ENCODE measurements at places on chromosomes 11 and 22.

DNA sequence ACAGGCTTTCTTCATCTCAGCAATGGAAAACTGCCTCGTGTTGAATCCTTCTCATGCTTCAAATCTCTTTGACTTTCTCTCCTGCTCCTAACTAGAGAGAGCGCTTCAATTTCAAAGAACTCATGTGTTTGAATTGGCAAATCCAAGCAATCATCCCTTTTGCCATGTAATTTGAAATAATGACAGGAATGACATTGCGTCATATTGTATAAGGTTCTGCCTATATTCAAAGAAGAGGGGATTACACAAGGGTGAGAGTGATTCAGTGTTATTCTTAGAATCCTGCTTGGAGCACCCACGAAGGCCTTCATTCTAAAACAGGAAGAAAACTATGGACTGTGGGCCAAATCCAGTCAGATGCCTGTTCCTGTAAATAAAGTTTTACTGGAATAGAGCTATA is 720.6 kb downstream of the JRKL start:
- no peak for DNase-seq

DNA sequence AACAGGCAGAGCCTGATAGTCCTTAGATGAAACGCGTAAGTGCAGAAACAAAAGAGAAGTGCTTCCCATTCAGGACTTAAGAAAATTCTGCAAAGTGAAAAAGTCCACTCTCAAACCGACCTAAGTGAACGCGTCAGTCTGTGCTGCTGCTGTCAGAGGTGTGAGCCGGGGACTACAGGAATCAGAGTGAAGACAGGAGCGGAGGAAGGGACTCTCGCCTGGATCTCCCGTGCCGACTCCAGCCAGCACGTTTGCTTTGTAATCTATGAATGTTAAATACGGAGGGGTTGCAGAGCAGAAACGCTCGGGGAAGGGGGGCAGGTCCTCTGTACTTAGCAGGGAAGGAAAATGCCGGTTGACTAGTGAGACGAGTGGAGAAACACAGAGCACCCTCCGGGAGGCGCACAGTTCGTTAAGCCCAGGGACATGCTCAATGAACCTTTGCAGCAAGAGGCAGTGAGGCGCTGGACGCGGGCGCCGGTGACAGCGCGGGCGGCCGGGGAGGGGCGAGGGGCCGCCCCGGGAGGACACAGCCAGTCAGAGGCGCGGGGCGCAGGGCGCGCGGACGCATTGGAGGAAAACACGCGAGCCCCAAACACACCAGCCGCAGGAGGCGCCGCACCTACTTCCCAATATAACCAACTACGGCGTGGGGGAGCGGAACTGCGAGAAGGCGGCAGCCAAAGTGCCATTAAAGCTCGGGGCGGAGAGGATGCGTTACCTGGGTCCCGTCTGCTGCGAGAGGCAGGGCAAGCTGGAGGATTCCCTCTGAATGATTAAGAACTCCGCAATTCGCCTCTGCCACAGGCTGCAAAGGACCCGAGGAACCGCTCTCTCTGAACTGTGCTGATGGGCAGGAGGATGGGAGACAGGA is at the start of gene CNTN5:
CNTN5 (plus strand) TSS at position 598 of the 874 bp plus-strand sequence.
- no peak for DNase-seq

DNA sequence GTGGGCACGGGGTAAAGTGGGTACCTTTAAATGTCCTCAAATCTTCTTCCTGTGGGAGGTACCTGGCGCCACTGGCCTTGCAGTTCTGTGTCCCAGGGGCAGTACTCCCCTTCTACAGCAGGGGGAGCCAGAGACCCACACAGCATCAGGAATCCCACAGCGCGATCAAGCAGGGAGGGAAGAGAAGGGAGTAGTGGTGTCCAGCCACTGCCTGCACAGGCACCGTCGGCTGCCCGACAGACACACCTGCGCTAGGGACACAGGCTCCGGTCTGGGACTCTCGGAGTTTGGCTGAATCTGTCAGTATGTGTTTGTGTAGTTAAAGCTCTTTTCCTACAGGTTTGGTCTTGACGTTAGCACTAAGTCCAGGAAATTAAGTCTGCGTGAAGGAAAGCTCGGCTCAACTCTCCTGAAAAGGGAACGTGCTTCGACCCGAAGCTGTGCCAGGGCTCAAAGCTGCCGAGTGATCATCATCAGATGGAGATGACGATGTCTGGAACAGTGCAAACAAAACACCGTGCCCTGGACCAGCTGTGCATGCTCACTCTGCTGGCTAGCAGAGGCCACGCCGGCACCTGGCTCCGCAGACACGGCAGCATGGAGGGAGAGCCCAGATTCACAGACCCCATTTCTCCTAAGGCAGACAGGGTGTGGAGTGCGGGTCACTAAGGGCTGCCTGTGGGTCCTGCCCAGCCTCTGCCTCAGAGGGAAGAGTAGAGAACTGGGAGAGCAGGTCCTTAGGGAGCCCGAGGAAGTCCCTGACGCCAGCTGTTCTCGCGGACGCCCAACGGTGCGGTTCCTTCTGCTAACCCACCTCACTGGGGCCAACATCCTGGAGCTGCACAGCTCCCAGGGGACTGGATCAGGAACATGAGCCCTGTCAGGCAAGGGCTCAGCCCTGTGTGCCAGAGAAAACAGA is 56.0 kb upstream of the BID start:
- DNase-seq: peak; percentile 59

DNA sequence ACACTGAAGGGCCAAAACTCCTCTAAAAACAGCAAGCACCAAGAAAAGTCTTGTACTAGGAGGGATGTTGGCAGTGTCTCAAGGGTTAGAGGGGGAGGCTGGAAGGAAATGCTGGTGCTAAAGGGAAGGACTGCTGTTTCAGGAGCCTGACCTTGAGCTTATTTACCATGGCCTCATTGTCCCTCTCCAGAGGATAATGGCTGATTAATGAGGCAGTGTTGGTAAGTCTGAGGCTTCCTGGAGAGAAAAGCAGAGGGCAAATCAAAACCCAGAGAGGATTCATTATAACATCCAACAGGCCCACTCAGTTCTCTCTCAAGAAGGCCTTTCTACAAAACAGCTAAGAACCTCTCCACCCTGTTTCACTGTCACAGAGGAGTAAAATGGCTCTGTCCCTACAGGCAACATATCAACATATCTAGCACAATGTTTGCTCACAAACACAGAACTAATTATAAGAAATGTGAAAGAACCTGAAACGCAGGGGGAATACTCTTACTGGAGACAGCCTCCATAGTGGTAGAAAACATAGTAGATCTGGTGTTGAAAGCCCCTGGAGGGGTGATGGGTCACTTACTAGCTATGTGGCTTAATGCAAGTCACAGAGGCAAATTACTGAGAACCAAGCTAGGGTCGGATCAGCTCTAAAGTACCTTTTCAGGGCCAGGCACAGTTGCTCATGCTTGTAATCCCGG is 31.4 kb downstream of the NUMA1 start:
- no peak for DNase-seq

DNA sequence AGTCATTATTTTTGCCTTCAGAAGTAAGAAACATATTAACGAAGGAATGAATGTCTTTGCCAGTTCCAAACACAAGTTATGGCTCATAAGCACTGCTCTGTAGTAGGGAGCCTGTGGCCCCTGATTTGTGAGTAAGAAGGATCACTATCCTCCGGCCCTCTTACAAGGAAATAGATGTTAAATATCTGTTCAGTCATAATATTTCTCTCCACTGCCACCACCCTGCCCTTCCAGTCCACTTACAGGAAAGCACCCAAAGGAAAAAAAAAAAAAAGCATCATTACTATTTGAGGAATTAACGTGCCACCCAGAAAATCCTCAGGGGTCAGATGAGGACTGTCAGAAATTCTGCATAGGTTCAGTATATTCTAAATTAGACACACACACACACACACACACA is 123.4 kb downstream of the ETS1 start:
- DNase-seq: no peak

GRCh38 chr22:42680648-42681047 is 31.5 kb upstream of the CYB5R3 start:
- no peak for DNase-seq

- DNase-seq: no peak
These were observed 6.0 kb downstream of the APOL1 start for GRCh38 chr22:36258701-36259614.

GRCh38 chr11:25435197-25435596 is 896.7 kb upstream of the ANO3 start:
- DNase-seq: no peak

- DNase-seq: no peak
These were observed 36.5 kb downstream of the CTSC start for GRCh38 chr11:88300888-88301487.

- DNase-seq: no peak
These were observed 125.8 kb downstream of the MICAL2 start for GRCh38 chr11:12235947-12236743.

DNA sequence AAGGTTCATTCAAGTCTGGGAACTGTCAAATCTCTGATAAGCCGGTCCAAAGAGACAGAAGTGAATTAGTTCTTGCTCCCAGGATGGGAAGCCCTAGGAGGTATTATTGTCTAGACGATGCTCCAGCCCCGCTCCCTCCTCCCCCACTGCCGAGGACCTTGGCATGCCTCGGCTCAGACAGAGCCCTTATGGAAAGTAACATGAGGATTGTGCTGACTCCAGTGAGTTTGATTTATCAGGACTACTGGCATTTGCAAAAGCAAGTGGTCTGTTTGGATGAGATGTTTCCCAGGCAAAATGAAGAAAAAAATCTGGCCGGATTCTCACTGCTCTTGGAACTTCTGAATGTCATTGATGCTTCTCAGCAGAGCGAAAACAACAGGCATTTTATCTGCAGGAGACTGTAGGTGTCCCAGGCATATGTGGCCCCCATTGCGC is 341.0 kb downstream of the ETS1 start:
- DNase-seq: no peak

DNA sequence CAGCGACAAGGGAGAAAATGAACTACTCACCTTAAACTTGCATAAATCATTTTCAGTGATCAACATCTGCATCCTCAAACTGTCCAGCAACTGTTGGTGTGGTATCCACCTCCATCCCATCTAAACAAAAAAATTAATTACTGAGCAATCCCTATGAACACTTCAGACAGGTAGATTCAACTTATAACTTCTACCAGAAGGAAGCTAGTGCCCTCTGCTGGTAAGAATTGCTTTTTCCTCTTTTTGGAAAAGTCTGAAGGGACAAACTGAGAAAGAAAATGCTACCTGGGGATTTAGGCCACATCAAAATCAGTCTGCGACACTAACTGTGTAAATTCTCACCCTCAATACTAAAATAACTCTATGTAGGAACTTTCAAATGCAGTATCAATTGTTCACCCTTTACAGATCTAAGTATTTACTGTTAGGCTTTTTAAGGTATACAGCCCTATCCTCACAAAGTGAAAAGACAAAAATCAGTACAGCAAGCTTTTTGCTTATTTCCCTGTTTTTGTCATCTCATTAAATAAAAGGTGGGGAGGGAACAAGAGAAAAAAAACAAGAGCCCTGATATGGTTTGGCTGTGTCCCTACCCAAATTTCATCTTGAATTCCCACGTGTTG is 17.9 kb downstream of the CLNS1A start:
- no peak for DNase-seq

- no peak for DNase-seq
These were observed 102.1 kb downstream of the RASSF10 start for GRCh38 chr11:13110929-13111812.

DNA sequence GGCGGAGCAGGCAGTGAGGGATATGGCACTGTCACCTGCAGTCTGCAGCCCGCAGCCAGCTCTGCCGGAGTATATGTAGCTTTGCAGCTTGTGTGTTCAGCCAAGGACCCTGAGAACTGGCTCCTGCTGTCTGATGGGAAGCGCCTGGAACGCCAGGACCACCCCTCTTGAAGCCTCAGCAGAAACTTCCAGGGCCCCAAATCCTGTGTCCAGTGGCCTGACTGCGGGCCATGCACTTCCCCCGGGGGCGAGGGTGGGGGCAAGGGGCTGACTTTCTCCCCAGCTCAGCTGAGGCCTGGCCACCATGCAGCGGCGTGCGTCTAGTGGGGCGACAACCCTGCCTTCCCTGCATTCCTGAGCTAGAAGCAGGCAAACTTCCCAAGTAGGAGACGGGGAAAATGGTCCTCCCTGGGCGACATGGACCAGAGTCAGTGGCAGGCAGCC is 32.3 kb downstream of the PISD start:
- DNase-seq: no peak

DNA sequence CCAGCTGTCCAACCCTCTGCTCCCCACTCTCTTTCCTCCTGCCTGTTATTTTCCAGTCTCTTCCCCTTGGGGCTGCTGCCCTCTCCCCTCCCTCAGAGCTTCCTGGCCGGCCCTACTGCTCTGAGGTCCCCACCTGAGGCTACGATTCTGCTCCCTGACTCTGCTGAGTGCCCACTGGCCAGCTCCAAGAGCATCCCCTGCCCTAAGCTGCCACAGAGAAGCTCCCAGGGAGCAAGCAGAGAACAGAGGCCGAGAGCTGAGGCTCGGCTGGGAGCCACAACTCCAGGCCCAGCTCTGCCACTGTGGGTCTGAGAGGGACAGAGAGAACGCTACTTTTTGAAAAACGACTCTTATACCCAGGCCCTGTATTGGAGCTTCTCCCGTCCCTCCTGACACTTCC is 61.1 kb downstream of the CHRDL2 start:
- no peak for DNase-seq

GRCh38 chr11:18036456-18036855 is 9.6 kb downstream of the TPH1 start:
- no peak for DNase-seq

GRCh38 chr22:45504373-45505341 is 2.0 kb downstream of the FBLN1 start:
- no peak for DNase-seq

DNA sequence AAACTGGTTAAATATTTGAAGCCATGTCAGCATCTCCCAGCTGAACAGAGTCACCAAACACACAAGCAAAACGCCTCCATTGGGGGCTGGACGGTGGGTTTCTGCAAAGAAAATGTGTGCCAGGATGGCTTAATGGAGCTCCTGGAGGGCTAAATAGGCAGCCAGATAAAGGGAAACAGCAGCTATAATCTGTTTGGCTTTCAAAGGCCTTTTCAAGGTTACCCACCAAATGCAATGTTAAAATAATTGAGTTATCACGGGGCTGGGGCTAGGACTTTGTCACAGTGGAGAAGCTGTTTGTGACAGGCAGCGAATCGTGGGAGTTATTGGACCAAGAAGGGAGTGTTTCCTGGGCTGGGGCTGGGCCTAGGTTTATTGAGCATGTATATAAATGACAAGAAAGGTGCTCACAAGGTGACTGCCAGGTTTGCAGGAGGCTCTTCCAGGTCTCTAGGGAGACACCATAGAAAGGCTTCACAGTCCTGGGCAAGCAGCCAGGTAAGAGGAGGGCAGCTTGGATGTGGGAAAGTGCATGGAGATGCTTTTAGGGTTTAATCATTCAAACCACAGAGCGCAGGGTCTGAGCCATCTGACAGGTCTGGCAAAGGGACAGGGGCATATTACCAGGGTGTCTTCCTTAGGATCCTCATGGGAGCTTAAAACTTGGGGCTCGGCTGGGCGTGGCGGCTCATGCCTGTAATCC is 28.3 kb downstream of the GRIK4 start:
- DNase-seq: no peak

- DNase-seq: no peak
These were observed 1079.7 kb downstream of the OPCML start for GRCh38 chr11:132452616-132453015.

DNA sequence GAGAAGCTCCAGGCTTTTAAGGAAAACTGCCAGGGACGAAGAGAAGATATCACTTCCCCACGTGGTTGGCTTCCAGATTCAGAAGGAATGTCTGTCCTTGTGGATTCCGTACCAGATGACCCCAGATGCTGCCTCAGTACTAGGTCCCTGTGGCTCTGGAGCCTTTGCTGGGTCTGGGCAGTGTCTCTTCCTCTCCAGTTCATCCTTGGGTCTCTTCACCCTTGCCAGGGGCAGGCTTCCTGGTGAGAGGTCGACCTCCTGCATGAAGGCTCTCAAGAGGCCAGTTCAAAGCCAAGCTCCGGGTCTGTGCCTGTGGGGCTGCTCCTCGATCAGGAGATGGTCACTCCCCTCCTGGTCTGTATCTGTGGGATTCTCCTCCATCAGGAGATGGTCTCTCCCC is 74.7 kb upstream of the B3GAT1 start:
- DNase-seq: no peak

Data from stimulated activated CD4-positive, alpha-beta T cell treated with anti-CD3 and anti-CD28 coated beads, Interleukin-1b, Interleukin-23, amount 100 ng/mL, for 1 hour (primary cell).